GM13976 (cell line): ENCODE measurements at places on chromosomes 1 and 21.

DNA sequence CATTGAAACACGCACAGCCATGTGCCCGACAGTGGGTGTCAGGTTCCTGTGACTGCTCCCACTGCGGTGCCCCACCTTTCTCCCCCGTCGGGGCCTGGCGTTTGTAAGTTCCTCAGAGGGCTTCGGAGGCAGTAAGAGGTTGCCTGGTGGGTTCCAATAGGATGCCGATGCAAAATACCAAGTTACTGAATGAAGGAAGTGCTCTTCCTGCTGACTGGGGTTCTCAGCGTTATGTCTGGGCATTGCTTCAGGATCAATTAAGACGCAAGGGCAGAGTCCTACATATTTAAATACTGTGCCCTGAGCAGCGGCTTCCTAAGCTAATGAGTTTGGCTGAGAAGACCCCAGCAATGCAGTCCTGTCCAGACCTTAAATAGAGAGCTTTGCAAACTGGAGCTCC, 28.9 kb upstream of the DNAJC11 start:
- no peak for DNase-seq

GRCh38 chr1:221392453-221392852, 349.4 kb downstream of the DUSP10 start:
- DNase-seq, result no peak

GRCh38 chr1:28591708-28592320, at the start of gene RAB42:
TSS of gene RAB42 (plus strand) at chr1:28592265. CDS start at chr1:28592512, 247 bp downstream.
- peak; percentile 52 for DNase-seq

GRCh38 chr1:189021577-189021976, 1456.1 kb downstream of the BRINP3 start:
- DNase-seq, result no peak

DNA sequence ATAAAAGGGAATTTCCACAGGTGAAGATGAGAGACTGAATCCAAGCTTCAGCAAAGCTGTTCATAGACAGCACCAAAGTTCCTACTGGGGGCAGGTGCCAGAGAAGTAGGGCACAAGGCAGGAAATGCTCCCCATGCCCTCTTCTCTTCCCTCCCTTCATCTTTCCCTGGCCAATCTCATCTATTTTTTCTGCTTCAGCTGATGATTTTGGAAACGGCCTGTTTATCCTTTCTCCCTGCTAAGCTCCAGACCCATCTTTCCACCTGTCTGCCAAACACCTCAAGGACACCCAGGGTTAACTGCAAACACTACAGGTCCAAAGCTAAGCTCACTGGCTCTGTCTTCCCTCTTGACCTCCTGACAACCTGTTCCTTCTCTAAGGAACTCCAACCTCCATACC, 18.1 kb downstream of the KCND3 start:
- no peak for DNase-seq

DNA sequence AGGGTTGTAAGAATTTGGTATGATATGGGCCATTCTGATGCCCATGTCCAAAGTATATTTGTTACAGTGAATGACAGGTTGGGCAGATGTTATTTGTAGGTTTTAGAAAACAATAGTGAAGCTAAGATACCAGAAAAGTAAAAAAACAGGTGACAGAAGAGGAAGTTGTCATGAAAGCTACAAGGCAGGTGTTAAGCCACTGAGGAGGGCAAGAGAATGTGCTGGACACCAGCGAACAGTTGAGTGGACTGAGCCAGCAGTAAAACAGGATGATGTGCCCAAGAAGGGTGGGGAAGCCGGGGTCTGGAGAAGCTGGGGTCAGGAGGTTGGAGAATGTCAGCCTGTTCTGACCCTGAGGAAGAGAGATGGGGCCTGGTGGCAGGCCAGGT, 83.3 kb downstream of the DTL start:
- no peak for DNase-seq

DNA sequence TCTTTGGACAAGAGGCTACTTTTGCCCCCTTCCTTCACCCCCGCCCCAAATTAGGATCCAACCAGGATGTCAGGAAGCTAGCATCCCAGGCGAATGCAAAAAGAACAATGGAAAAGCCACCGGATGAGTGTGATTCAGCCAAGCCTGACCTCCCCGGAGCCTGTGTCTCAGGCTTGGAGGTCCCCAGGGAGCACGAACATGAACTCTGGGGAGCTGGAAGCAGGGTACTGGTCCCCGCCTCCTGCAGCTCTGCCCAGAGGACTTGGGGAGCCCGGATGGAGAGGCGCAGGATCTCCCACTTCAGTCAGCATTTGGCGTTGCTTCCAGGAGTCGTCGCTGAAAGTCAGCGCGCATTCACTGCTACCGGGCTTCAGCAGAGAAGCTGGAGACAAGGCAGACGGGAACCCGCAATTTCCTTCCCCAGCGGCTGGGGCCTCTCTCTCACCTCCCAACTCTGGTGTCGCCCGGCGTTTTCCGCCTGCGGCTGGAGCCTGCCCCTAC, 1.8 kb upstream of the TBX15 start:
- no peak for DNase-seq

- peak; percentile 85 for DNase-seq
These were observed 67.4 kb downstream of the ARHGEF10L start for GRCh38 chr1:17606826-17607440.

DNA sequence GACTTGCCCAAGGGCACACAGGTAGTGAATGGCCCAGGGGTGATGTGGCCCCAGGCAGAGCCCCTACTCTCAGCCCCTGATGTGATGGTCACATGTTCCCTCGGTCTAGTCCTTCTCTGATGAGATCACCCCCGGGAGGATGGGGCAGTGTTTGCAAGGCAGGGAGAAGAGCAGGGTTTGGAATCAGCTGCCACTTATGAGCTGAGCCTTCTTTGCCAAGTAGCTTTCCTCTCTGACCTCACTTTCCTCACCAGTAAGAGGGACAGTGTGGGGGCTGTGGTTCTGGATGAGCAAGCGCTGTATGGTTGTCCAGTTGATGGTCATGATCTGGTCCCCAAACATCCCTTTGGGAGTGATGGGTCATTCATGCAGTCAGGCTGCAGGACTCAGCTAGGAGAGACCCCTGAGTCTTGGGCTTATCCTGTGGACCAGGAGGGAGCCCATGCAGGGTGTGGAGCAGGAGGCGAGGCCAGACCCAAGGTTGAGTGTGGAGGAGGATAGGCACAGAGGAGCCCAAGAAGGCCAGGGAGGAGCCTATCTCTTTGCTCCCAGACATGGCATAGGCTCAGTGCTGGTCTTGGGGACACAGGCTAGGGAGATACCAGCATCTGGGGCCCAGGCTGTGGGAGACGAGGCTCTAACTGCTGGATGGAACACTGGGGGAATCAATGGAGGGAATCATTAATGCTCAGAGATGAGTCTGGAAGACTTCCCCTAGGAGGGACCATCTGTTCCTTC, 15.9 kb upstream of the PEAR1 start:
- DNase-seq, result no peak

DNA sequence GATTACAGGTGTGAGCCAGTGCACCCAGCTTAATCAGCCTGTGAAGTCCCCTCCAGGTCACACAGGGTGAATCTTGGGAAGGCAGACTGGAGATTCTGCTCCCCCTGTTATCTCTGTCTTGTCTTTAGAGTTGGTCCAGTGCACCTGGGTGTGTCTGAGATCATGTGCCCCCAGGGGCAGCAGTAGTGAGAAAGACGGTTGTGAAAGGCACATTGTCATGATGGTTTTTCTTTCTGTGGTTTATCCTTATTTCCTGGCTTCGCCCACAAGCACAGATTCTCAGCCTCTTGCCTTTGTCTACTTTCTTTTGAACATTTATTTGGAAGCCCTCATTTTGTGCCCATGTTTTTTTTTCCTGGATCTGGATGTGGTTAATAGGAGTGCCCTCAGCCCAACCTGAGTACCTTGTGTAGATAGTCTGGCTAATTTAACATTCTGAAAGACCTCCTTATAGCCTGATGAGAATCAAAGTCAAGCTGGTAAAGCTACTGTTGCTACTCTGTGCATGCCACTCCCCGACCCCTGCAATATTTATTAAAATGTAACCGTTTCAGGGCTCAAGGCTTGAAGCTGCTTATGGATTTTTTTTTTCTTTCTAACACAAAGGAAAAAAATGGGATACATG, 23.7 kb downstream of the UCK2 start:
- peak; percentile 52 for DNase-seq

GRCh38 chr1:186745531-186746146, 65.4 kb upstream of the PTGS2 start:
- no peak for DNase-seq

GRCh38 chr1:193486671-193487229, 300.3 kb upstream of the B3GALT2 start:
- no peak for DNase-seq
